ENCODE measurements at places on chromosomes 13 and 19.

GRCh38 chr19:18453269-18454024, 15.5 kb upstream of the ISYNA1 start:
- DNase-seq, result no peak

- DNase-seq, result no peak
These were observed 63.4 kb downstream of the RYR1 start for GRCh38 chr19:38496603-38497487.

- DNase-seq, result no peak
These were observed 10.8 kb downstream of the CRYL1 start for GRCh38 chr13:20514866-20515265.

GRCh38 chr13:31267126-31267784, 67.5 kb downstream of the B3GLCT start:
- no peak for DNase-seq

DNA sequence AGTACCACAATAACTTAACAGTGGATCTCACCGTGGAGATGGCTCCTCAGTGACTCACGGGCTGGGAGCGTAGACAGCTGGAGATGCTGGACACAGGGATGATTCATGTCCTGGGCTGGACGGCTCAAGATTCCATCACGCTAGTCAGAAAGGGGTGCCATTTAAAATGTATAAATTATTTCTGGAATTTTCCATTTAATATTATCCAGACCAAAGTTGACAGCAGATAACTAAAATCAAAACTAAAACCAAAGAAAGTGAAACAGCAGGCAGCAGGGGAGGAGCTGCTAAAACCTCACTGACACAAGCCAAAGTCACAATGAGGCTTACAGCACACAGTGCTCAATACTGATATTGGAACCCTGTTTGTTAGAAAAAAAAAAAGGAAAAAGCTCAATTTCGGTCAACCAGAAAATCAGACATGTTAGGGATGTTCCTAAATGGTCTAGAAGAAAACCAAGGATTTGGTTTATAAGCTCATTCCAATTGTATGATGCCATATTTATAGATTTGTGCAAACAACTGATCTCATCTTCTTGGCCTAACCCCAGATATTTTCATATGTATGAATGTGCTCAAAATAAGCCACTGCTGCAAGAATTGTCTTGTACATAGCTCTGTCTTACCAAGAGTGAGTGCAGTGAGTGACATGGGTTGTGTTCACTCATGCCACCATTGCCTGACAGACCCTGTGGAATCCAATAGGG, 111.8 kb downstream of the SACS start:
- DNase-seq, result no peak

GRCh38 chr13:29733147-29733611, 117.2 kb downstream of the UBL3 start:
- DNase-seq, result no peak

- no peak for DNase-seq
These were observed 777.1 kb downstream of the LIG4 start for GRCh38 chr13:107438251-107438650.

GRCh38 chr13:42378383-42378780, 106.4 kb downstream of the AKAP11 start:
- DNase-seq, result no peak
